SW 1271 (cell line): ENCODE measurements at places on chromosomes 11 and 22.

- no peak for DNase-seq
These were observed 1.2 kb downstream of the CD3E start for GRCh38 chr11:118305726-118306125.

DNA sequence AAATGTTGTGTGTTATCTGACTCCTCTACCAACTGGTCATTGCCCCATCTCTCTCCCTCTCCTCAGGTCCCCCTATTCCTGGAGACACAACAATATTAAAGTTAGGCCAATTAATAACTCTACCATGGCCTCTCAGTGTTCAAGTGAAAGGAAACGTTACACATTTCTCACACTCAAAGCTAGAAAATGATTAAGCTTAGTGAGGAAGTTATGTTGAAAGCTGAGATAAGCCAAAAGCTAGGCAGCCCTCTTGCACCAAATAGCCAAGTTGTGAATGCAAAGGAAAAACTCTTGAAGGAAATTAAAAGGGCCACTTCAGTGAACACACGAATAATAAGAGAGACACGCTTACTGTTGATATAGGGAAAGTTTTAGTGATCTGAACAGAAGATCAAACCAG is 6.9 kb downstream of the DLG2 start:
- DNase-seq = no peak

DNA sequence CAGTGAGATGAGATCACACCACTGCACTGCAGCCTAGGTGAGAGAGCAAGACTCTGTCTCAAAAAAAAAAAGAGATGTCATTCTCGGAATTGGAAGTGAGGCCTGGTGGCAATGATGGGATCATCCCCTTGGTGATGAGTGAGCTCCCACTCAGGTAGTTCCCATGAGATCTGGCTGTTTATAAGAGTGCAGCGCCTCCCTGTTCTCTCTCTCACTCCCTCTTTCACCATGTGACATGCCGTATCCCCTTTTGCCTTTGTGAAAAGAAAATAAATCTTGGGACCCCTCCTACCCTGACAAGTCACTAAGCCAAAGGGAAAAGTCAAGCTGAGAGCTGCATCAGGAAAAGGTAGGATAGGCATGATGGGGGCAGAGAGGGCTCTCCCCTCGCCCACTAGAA is 28.8 kb downstream of the ZNF70 start:
- DNase-seq = no peak

- no peak for DNase-seq
These were observed 3.8 kb downstream of the MAPK12 start for GRCh38 chr22:50257451-50258360.

- DNase-seq = no peak
These were observed 52.3 kb downstream of the SLC36A4 start for GRCh38 chr11:93145390-93145915.

GRCh38 chr22:32591620-32592019 is 117.0 kb downstream of the FBXO7 start:
- no peak for DNase-seq

DNA sequence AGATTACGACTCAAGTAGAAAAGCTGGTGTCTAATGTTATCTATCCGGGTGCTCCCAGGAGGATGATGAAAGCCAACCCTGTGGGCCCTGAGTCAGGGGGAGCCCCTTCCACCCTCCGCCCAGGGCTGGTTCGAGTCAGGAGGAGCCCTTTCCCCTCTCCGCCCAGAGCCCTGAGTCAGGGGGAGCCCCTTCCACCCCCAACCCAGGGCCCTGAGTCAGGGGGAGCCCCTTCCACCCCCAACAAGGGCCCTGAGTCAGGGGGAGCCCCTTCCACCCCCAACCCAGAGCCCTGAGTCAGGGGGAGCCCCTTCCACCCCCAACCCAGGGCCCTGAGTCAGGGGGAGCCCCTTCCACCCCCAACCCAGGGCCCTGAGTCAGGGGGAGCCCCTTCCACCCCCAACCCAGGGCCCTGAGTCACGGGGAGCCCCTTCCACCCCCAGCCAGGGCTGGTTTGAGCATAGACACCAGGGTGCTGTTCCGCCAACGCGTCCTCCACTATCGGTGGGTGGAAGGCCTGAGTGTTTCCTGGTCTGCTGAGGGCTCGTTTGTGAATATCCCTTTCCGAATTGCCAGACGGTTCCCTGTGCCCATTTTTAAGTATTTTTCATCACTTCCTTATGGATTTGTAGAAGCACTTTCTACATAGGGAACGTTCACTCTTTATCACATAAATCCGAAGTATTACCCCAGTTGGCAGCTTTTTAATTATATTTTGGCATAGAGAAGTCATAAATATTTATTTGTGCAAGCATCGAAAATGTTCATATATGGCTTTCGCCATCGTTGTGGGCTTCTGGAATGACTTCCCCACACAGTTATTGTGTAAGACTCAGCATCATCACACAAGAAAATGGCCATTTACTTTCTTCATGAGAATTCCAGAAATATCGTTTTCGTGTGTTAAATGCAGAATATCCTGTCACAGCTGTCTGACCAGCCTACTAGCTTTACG is 380.6 kb downstream of the BRD1 start:
- DNase-seq = no peak

DNA sequence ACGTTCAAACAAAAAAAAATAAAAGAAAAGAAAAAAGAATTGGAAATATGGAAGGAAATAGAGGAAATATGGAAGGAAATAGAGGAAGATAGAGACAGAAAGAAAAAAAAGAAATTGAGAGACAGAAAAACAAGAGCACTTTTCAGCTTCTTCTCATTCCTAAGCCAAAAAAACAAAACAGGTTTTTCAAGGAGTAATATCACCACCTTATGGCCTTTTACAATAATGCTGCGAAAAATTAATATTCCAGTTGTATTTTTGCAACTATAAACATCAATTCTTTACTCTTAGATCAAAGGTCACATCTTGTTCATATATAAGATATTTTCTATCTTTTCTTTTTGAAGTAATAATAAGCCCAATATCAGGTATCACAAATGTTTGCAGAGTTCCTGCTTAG is 328.3 kb downstream of the FAT3 start:
- no peak for DNase-seq

DNA sequence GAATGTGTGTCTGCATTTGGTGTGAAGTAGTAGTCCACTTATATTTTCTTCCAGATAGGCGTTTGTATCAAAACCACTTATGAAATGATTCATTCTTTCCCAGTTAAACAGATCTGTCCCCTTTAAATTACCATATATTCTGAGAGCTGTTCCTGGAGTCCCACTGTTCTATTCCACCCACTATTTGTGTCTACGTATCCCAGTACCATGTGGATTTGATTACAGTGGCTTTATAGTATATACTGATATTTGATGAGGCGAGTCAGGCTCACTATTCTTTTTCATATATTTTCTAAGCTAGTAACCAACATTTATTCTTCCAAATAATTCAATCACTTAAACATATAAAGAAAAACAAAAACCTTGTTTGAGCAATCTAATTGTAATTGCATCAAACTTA is 81.9 kb upstream of the RASSF10 start:
- DNase-seq = no peak

DNA sequence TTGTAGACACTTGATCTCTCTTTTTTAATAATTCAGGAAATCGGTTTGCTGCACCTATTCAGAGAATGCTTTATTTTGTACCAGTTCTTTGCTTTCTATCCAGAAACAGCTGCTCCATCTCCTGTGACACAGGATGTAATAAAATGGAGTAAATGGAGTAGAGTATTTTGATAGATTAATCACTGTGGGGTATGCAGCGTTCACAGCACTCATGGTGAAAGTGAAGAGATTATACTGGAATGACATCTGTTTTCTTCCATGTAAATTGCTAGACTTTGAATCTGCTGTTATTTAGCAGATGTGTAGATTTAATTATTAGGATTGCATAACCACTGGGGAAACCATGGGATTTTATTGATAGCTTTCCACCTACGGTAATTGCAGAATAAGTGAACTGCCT is 227.3 kb upstream of the ARHGAP42 start:
- no peak for DNase-seq

GRCh38 chr11:85114786-85115185 is 512.4 kb downstream of the DLG2 start:
- no peak for DNase-seq

GRCh38 chr11:396511-396947 is 2.5 kb downstream of the PKP3 start:
- peak; percentile 74 for DNase-seq

GRCh38 chr11:90220391-90220790 is 2.5 kb downstream of the CHORDC1 start:
- no peak for DNase-seq

- DNase-seq = no peak
These were observed 20.1 kb upstream of the SMIM35 start for GRCh38 chr11:118106789-118107335.

- no peak for DNase-seq
These were observed 3.3 kb upstream of the RAG1 start for GRCh38 chr11:36564376-36565030.

GRCh38 chr22:35604621-35605368 is 12.3 kb downstream of the MB start:
- DNase-seq = no peak

DNA sequence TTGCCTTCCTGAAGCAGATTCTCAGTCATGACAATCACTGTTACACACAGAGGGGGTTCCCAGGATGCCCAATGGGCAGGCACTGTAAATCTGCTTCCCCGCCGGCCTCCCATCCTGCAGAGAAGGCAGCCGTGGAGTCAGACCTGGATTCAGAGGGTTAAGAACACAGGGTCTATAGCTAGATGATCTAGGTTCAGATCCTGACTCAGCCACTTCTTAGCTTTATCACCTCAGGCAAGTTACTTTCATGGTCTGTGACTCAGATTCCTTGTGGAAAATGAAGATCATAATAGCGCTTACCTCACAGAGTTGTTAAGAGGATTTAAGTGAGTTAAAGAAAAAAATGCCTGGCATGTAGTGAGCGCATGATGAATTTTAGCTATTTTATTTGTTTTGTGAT is 95.9 kb downstream of the TIMP3 start:
- no peak for DNase-seq

GRCh38 chr11:8325591-8326304 is 62.1 kb upstream of the LMO1 start:
- DNase-seq = no peak

DNA sequence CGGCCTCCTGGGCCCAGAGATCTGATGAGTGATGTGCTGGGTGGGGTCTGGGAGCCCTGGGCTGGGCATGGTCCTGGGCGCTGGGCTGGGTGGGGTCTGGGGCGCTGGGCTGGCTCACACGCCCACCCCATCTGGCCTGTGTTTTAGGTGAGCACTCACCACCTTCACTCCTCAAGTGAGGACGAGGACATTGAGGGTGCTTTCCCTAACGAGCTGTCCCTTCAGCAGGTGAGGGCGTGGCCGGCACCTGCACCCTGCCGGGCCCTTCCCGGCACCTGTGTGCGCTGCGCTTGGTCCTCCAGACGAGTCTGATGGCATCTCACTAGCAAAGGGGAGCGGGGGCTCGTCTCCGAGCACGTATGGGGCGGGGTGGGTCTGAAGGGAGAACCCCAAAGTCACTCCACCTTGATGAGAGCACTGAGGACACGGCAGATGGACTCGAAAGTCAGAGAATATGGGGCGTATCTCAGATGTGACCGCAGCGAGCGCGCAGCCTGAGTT is 37.9 kb downstream of the SBF1 start:
- no peak for DNase-seq

GRCh38 chr11:67489885-67490726 is 7.3 kb downstream of the AIP start:
- DNase-seq = no peak

DNA sequence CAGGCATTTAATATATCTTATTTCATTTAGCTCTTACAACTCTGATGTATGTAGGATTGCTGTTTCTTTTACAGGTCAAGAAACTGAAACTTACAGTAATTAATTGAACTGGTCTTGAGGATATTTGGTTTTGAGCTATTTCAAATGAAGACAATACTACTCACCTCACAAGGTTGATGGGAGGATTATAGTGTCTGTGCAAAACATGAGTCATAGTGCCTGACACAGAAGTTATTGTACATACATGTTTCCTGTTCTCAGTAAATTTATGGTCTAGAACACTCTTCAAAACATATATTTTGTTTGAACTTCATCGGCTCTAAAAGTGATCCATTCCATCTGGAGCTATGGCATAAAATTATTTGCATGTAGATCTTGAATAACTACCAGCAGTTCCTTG is 61.9 kb downstream of the CECR2 start:
- DNase-seq = no peak

GRCh38 chr11:67311556-67312082 is 8.3 kb downstream of the SSH3 start:
- no peak for DNase-seq

DNA sequence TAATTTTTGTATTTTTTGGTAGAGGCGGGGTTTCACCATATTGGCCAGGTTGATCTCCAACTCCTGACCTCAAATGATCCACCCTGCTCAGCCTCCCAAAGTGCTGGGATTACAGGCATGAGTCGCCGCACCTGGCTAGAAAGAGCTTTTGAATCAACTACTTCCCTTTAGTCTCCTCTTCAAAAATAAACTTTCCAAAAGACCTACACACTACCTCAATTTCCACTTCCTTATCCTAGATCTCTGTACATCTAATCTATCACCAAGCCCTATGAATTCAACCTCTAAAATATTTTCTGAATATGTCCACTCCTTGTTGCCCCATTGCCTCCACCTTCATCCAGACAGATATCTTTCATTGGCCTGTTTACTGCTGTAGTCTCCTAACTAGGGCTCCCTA is 13.1 kb upstream of the DDX6 start:
- no peak for DNase-seq

GRCh38 chr22:40363059-40363458 is 7.3 kb upstream of the SGSM3 start:
- no peak for DNase-seq
